ENCODE measurements at places on chromosomes 12 and 14. TPM values are rescaled to one million over a fixed set of nuclear protein-coding genes. Genes with fewer than 3 reads are reported as not detected.

The CARMIL3 gene
- 0.29 TPM for total RNA-seq

DNA sequence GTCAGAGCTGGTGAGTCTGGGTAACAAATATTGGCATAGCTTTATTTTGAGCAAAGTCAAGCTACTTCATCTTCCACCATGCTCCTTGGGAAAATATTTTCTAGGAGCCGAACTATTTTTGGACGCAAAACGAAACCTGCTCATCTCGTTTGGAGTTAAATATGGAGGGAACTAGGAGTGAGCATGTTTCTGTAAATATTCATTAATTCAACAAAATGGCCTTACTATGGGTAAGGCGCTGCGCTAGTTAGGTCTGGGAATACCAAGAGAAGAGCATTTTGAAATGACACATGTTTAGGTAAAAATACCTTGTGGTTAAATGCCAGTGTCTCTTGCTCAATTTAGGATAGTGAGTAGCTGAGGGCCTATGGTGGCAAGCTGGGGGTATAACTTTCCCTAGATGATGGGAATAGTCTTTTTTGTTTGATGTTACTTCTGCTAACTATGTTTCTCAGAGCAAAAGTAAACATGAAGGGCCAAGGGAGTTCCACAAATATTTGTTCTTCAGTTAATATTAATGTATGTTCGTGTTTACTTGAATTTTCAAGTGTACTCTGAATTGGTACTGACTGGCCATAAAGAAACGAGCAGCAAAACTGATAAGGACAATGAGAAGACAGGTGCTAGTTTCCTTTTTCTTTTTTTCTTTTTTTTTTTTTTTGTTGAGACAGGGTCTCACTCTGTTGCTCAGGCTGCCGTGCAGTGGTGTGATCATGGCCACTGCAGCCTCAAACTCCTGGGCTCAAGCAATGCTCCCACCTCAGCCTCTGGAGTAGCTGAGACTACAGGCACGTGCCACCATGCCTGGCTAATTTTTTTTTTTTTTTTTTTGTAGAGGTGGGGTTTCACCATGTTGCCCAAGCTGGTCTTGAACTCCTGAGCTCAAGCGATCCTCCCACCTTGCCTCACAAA lies 77.7 kb downstream of the MAP1LC3B2 start:
- DNase-seq, result no peak

GRCh38 chr14:69612783-69613130 lies 1.4 kb downstream of the SUSD6 start:
- DNase-seq, result no peak

DNA sequence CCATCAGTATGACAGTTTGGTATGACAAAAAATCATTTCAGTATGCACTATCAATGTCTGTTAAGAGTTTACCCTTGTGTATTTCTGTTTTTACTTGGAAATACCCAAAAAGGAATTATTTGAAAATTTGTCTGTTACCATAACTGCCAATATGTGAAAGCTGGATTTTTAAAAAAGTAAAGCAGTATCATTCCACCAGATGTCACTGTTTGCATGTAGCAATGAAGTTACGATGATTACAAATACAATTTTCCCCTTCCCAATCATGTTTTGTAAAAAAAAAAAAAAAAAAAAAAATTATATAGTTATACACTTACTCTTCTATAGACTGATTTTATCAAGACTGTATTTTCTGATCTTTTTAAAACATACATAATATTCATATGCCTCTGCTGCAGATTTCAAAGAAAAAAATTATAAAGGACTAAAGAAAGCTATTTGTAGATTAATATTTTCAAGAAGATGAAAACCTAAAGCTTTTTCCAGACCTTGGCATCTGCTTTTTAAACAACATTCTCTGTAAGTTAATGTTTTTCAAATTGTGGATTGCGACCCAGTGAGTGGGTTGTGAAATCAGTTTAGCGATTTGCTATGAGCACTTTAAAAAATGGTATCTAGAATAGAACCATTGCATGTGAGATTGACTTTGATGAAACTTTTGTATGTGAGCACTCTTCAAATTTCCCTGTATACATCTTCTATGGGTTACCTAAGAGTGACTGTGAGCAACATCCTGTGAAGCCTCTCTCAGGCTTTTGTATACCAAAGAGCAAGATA lies 114.2 kb downstream of the TTC6 start:
- no peak for DNase-seq

DNA sequence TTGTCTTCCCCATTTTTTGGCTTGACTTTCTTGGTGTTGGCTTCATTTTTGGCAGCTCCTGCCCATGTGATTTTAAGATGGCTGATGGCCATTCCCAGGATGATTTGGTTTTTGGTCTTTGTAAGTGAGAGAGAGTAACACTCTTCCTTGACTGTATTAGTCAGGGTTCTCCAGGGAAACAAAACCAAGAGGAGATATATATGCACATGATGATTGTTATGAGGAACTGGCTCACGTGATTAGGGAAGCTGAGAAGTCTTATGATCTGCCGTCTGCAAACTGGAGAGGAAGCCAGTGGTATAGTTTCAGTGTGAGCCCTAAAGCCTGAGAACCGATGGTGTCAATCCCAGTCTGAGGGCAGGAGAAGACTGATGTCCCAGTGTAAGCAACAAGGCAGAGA lies 146.6 kb downstream of the NRXN3 start:
- no peak for DNase-seq

- no peak for DNase-seq
These were observed 432.6 kb downstream of the PCNX1 start for GRCh38 chr14:71339650-71340415.

GRCh38 chr14:70422538-70422937 lies 5.6 kb upstream of the SYNJ2BP start:
- no peak for DNase-seq

- DNase-seq, result no peak
These were observed 406.3 kb upstream of the FAR2 start for GRCh38 chr12:28742791-28743190.

- DNase-seq, result no peak
These were observed 169.0 kb downstream of the NEDD1 start for GRCh38 chr12:97075934-97076630.

The RHNO1 gene
- 7.1 TPM for total RNA-seq

The SYNDIG1L gene
- total RNA-seq, result 0.65 TPM

DNA sequence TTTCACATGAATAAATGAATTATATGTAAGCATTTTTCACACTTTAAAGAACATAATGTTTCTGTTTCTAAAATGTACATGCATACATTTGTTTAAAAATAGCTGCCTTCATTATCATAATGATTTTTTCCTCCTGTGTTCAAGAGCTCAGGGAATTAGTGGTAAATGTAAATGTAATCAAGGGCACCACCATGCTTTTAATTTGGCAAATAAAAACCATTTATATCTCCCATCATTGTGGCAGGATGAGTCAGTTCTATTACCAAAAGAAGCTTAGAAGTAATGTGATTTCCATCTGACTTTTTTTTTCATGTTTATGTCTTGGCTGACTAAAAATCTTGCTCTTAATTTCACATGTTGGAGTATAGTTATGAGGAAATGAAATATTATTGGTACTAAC lies 176.1 kb downstream of the GXYLT1 start:
- no peak for DNase-seq

The RACGAP1 gene
- 10.5 TPM for total RNA-seq

Data from esophagus muscularis mucosa (tissue), 4 donors.